ENCODE measurements at places on chromosomes 16 and 17.

GRCh38 chr16:8107296-8107695, 483.0 kb downstream of the TMEM114 start:
- no peak for DNase-seq

DNA sequence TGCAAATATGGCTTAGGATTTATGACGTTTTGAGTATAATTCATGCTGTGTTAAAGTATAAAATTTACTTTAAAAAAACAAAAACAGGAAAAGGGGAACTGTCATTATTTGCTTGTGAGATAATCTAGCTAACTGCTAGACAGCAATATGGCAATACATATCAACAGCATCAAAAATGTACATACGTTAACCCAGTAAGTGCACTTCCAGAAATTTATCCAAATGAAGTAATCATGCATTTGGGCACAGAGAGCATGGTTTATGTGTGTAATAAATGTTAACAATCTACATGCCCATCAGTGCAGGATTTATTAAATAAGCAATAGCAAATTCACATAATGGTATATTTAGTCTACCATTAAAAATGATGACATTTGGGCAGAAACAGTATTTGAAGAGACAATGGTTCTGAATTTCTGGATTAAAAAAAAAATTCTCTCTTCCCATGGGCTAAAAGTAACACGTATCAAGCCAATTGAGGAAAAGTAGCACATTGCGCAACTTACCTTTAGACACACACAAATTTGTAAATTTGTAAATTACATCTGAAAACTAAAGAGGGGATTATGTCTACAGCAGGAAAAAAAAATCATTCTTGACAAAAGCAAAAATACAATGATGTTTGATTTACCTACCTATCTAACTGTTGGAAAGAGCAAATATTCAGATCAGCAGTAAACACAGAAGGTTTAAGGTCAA, 80.2 kb downstream of the CACNG1 start:
- DNase-seq: no peak

DNA sequence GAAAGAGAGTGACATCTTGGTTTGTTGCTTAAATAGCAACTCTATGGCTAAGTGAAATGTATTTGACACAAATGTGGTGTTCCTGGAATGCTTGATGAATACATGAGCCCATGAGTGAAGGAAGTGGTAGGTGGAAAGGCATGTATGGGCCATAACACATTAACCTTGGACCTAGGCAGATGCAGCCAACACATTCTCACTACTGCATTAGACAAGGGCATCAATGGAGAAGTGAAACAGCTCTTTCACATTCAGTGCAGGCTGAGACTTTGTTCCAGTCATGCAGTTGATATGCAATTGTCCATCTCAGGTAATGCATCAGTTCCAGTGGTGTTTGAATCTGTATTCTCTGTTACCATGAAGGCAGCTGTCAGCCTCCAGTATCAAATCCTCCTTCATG, 133.6 kb downstream of the HS3ST3B1 start:
- DNase-seq: no peak

GRCh38 chr17:17883801-17884200, 47.0 kb upstream of the SREBF1 start:
- DNase-seq: no peak

GRCh38 chr17:81858170-81858966, 2.0 kb downstream of the P4HB start:
- no peak for DNase-seq

DNA sequence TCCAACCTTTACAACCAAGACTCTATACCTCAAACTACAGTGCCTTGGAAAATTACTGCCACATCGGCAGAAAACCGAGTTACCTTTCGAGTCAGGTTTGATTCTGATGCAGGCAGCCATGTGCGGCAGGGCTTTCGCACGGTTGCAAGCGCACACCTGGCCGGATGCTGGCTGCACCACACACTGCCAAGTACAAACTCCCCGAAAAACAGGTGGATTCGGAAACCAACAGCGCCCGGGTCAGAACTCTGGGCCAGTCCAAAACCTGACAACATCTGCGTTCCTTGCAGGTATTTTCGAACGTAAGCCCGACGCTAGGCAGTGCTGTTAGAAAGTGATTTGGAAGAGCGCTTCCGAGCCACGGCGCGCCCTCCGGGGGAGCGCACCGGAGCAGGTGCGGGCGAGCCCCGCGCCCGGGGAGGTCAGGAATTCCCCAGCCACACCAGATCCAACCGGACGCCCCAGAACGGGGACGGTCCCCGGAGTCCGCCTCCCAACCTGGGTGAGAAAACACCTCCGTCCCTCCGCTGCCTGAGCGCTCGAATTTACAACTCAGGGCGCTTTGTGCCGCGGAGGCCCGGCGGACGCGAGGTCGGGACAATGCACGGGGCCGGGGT, 1.2 kb downstream of the USP7 start:
- DNase-seq: no peak

- DNase-seq: no peak
Observed at GRCh38 chr16:9049241-9049640, 42.2 kb upstream of the HAPSTR1 start.

GRCh38 chr17:44769647-44770084, 10.9 kb downstream of the ADAM11 start:
- no peak for DNase-seq

DNA sequence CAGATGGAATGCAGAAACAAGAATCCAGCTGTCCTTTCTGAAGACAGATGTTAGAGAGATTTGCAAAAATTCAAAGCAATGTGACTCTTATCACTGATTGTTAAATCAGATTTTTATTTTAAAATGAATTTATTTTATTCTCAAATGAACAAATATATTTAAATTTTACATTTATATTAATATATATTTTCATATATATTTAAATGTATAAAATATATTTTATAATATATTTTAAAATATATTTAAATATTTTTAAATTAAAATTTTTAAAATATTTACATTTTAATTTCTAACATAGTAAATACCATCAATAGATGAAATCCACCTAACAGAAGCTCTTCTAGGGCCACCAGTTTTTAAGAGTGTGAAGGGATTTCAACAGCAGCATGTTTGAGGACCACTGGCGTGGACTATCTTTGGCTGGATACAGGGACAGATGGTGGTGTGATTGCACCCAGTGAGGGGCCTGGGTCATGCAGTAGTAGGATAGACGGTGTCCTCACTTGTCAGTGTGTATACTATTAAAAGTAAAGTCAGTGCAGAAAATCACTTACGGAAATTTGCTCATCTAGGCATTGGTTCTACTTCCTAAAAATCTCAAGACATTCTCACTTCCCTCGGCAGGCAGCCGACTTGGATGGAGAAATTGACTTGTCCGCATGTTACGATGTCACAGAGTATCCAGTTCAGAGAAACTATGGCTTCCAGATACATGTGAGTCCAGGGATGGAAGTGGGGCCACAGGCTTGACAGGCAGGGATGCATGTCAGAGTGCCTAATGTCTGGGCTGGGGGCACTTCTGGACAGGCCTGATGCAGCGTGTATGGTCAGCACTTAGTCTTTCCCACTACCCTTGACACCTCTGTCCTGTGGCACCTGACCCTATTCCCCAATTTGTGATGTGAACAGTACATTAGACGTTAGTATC, 56.3 kb downstream of the PLD6 start:
- DNase-seq: no peak

GRCh38 chr17:6509031-6509771, 47.2 kb downstream of the PITPNM3 start:
- DNase-seq: no peak
